ENCODE measurements at places on chromosomes 1 and 21.

DNA sequence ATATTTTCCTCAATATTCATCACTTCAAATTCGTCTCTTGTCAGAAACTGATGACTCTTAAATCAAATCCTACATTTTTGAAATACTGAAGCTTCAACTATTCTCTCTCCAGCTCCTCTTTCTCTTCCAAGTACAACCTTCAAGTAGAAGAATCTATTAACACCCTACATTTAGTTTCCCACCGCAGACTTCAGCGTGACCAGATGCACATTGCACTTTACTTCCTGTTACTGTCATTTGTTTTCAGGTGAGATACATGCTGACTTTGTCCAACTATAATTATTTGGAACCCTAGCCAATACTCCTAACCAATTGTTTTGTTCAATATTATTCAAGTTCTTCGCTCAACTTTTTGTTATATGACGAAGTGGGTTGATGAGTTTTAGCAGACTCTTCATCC is 116.0 kb downstream of the MRPL39 start:
- no peak for DNase-seq

GRCh38 chr21:45550522-45551210 is 8.4 kb upstream of the SLC19A1 start:
- peak; percentile 86 for DNase-seq

DNA sequence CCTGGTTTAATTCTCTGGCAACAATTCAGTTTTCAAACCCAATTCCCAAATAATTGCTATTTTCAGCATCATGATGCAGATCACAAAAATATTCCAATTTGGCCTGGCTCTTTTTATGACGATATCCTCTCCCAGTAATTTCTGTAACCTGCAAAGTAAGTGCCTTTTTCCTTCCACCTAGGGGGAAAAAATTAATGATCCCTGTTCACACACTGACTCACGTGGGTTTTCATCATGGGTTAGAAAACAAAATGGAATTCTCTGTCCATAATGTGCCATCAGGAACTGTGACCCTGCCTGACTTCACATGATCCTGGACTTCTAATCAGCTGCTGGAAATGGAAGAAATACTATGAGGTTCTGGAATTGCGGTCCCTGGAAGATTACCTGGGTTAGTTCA is 24.5 kb downstream of the AK2 start:
- no peak for DNase-seq

GRCh38 chr1:200380589-200381021 is 29.2 kb downstream of the ZNF281 start:
- DNase-seq, result peak; percentile 36

- no peak for DNase-seq
Measured at GRCh38 chr1:43648221-43648847, 1.6 kb upstream of the KDM4A start.

DNA sequence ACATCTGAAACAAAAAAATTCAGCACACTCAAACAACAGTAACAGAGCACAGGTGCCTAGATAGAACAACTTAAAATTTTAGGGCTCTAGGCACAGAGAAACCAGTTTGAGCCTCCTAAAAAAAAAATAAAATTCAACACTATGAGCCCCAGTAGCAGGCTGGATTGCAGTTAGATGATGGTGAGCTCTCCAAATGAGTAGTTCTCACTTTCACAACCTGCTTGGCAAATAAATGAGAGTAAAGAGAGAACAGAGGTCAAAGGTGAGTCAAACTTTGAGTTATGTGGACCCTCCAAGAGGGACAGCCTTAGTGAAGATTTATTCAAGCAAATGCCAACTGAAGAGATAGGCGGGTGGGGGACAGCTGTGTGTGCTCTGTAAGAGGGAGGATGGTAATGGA is 3.6 kb downstream of the BEND5 start:
- no peak for DNase-seq

- no peak for DNase-seq
Measured at GRCh38 chr1:30317921-30318320, 405.5 kb downstream of the MATN1 start.

DNA sequence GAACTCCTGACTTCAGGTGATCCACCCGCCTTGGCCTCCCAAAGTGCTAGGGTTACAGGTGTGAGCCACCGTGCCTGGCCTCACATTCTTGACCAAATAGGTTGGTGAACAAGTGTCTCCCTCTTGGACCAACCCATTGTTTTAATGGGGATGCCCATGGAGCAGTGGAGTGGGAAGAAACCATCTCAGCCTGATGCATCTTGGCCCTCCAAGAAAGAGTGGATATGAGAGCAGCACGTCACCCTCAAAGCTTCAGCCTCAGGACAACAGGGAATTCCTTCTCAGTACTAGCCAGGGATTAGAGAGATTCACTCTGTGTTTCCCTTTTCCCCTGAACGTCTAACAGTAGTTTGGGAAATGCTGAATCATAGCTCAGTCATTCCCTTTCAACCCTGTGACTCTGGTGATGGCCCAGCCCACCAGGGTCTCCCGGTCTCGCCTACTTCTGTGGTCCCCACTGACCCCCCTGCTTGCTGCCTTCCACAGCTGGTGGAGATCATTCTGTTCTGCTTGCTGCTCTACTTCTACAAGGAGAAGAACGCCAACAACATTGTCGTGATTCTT is 37.4 kb downstream of the NIPAL3 start:
- DNase-seq, result no peak

DNA sequence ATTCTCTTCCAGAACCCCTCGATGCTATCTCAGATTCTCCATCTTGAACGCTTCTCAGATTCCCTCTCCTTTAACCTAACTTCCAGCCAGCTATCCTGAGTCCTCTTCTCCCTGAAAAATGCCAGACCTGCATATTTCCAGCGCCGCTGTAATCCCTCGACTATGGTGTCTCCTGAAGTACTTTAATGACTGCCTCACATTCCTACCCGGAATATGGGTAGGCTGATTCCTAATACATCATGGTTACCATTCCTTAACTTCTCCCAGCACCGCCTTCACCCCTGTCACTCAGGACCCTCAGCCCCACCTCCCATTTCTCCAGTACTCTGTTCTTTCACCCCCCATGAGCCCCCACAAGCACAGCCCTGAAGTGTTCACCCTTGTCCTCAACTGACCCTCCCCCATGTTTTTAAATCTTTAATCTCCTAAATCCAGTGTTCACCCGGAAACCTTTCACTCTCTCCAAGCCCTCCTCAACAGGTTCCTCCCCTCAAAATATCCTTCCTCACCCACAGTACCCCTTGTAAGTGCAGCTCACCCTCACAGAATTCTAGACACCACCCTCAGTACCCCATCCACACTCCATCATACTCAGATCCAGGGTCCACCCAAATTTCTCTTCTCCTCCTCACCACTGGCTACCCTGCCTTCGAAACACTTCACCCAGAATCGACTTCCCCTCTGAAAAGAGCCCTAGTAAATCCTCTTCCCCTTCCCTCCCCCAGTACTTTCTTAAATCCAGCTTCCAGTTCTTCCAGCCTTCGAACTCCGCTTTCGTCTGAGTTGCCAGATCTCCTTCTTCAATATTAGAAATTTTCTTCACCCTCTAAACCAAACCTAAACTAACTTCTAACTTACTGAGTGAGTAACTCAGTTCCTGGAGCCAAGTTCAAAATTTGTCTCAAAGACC is 922 bp downstream of the CPT2 start:
- DNase-seq, result no peak

DNA sequence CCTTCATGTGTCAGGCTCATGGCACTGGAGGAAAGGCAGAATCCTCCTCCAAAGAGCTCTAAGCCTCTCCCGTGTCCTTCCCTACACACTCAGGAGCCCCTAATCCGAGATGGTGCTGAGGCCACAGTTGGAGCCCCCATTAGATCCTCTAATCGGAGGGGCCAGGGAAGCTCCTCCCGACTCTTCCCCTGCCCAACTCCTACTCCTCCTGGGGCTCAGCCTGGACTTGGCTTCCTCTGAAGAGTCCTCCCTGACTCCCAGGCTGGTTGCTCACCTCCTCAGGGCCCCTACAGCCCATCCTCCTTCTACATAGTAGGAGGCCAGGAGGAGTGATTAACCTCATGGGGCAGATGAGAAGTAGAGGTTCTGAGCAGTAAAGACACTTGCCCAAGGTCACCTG is 21.3 kb upstream of the CDCP2 start:
- DNase-seq, result no peak

DNA sequence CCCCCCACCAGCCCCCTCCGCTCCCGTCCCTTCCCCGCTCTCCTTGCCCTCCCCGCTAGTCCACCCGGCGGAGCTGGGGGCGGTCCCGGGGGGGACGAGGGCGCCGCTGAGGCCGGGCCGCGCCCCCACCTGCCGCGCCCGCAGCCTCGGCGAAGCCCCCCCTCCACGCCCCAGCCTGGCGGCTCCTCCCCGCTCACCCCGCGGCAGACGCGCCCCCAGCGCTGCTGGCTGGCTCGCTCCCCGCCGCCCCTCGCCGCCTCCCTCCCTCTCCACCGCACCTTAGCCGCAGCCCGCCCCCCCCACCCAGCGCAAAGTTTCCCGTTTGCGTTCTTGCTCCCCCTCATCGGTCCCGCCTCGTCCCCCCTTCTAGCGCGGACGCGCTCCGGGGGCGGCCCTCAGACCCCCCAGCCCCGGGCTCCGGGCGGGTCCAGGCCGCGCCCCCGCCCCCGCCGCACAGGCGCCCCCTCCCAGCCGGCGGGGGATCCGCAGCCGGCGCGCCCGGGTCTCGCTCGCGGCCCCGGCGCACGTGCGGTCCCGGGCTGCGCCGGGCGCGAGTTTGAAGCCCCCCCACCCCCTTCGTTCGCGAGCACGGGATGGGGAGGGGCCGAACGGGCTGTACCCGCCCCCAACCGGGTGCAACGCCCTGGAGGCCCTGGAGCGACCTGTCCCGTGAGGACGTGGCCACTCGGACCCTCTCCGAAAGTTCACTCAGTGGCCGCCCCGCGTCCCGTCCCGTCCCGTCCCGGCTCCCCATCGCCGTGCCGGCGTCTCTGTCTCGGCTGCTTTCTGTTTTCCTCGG is 623 bp downstream of the PTPRF start:
- peak; percentile 24 for DNase-seq

DNA sequence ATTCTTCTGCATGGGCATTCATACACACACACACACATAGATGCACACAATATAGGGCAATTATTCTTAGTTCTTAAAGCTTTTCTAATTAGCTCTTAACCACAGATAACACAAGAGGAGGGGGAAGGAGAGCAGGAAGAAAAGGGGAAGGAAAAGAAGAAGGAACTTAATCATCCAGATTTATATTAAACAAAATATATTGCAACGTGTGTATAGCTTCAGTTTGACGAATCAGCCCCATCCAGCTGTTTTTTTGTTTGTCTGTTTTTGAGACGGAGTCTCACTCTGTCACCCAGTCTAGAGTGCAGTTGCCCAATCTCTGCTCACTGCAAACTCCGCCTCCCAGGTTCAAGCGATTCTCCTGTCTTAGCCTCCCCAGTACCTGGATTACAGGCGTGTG is 21.7 kb upstream of the ANKRD13C start:
- DNase-seq, result no peak

DNA sequence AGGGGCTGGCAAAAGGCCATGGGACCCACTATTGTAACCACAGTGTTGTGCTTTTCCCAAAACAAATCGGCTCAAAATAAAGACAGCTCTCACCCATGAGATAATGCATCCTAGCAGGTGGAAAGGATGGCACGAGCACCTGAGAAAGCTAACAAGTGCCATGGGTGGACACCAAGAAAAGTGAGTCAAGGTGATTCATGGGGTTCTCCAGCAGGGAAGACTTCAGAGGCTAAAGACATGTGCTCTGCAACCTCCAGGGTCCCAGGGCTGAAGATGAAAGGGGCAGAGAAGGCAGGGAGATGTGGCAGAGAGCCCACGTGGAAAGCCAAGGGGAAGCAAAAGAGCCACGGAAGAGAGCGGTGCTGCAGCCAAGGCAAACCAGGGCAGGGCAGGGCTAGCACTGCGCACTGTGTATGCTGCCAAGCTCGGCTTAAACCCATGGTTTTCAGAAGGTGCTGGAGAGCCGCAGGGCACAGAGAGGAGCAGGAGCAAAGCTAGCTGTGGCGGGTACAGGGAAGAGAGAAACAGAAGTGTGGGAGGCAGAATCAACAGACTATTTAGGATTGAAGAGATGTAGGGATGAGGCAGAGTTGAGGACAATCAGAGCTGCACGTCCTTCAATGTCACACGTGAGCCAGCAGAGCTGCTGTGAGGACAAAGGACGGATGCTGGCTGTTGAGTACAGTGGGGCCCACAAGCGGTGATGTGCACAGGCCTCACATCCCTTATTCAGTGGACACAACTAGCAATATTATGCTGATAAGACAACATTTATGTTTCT is 41.8 kb upstream of the C1orf198 start:
- no peak for DNase-seq

All from activated CD4-positive, alpha-beta T cell treated with anti-CD3 and anti-CD28 coated beads for 36 hours (primary cell).